ENCODE measurements at places on chromosomes 11 and 22.

- DNase-seq, result no peak
Observed at GRCh38 chr22:37342065-37342464, 59.8 kb downstream of the CYTH4 start.

GRCh38 chr22:49997251-49997599 is 15.3 kb downstream of the IL17REL start:
- DNase-seq, result no peak

DNA sequence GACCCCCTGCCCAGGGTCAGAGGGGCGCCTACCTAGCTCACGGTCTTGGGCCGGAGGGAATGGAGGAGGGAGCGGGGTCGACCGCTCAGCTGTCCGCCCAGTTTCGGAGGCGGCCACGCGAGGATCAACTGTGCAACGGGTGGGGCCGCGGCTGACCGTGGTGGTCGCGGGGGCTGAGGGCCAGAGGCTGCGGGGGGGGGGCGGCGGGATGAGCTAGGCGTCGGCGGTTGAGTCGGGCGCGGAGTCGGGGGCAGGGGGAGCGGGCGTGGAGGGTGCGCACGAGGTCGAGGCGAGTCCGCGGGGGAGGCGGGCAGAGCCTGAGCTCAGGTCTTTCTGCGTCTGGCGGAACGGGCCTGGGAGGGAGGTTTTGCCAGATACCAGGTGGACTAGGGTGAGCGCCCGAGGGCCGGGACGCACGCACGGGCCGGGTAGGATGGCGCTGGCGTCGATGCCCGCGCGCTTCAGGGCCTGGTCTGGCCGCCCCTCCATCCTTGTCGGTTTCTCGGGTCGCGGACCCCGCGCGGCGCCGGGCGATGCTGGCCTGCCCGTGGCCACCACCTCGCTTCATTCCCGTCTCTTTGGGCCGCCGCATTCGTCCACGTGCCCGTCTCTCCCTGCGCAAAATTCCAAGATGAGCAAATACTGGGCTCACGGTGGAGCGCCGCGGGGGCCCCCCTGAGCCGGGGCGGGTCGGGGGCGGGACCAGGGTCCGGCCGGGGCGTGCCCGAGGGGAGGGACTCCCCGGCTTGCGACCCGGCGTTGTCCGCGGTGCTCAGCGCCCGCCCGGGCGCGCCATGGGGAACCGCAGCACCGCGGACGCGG is at the start of gene DRD4:
TSS of gene DRD4 (plus strand) at position 759 of the 822 bp plus-strand sequence. CDS start at position 795, 36 bp downstream.
- DNase-seq, result no peak

- no peak for DNase-seq
Observed at GRCh38 chr11:44607319-44607962, 42.0 kb downstream of the CD82 start.

DNA sequence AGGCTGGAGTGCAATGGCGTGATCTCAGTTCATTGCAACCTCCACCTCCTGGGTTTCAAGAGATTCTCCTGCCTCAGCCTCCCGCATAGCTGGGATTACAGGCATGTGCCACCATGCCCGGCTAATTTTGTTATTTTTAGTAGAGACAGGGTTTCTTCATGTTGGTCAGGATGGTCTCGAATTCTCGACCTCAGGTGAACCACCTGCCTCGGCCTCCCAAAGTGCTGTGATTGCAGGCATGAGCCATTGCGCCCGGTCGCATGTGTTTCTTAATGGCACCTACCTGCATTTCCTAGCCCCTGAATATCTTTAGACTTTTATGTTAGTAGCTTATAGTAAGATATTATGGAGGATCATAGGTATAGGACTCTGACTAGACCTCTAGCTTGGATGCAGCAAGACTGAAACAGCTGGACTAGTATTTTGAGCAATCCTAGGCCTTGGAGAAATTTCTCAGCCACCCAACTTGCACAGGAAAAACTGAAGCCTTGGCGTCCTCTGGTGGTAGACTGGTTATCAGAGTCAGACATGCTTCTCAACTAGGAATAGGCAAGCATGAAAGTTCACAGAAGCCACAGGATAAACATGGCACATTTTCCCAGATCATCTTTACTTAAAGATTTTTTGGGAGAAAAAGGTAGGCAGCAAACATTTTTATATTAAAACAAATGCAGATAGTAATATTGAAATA is 22.7 kb upstream of the C1QTNF4 start:
- no peak for DNase-seq

DNA sequence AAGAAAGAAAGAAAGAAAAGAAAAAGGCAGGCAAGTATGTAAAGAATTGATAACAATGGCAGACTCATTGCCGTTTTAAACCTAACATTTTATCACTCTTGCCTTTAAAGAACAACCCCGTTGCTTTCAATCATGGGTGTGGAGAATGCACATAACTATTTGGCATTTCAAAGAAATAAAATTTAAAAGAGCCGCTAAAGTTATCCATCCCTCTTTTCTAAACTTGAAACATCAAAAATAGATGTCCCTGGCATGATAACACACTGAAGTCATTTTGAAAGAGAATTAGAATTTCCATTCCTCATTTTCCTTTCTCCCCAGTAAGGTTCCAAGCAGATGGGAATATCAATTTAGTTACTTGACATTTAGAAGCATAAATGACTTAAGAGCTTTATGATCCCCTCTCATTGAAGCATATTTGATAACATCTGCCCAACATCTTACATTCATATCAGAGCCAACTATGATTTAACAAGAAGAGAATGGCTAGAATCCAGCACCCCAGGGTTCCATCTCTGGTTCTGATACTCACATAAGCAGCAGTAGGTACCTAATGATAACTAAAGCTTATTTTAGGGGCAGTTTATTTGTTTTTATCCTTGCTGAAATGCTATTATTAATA is 529.6 kb upstream of the LRRC4C start:
- DNase-seq, result no peak

DNA sequence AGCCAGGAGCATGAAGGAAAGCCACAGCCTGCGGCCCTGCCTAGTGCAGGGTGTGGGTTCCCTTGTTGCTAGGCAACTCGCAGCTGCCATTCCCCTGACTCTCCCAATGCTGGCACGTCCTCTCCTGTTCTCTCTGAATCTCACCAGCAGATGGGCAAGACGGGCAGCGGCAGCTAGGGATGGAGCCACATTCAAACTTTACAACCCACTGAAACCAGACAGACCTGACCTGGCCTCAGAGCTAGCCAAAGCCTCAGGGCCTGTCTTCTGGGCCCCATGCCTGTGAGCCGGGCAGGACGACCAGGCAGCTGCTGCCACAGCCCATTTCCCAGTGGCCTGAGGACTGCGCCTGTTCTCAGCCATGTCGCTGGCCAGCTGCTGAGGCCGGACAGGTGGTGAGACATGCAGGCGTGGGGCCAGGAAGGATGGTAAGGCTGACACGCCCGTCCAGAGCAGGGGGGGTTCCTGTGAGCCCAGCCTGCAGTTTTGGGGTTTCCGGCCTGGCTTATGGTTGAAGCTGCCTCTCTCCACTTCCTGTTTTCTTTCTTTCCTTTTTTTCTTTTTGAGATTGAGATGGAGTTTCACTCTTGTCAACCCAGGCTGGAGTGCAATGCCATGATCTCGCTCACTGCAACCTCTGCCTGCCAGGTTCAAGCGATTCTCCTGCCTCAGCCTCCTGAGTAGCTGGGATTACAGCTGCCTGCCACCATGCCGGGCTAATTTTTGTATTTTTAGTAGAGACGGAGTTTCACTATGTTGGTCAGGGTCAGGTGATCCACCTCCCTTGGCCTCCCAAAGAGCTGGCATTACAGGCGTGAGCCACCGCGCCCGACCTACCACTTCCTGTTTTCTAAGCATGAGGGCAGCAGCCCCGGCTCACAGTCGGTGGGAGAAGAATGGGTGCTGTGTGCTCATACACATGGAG is 4.1 kb downstream of the SUN2 start:
- no peak for DNase-seq

DNA sequence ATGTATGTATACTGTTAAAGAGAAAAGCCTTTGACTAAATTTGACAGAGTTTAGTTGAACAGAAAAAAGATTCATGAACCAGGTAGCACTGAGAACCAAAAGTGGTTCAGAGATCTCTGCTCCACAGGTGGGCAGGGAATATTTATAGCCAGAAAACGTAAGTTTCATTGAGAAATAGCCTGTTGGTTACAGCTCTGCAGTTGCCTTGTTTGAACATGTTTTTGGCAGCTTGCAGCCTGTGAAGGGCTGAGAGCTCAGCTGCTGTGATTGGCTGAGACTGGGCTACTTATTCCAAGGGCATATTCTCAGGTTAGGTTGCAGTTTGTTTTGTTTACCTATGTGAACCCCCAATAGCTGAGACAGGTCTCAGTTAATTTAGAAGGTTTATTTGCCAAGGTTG is 13.5 kb upstream of the ZNF74 start:
- no peak for DNase-seq

GRCh38 chr11:503179-503981 is 3.7 kb downstream of the RNH1 start:
- DNase-seq, result no peak

- no peak for DNase-seq
Observed at GRCh38 chr11:119093942-119094815, 7.5 kb downstream of the DPAGT1 start.
